ENCODE measurements at places on chromosomes 2 and 18. TPM values are rescaled to one million over a fixed set of nuclear protein-coding genes. Genes with fewer than 3 reads are reported as not detected.

Gene WDPCP
- 2.7 TPM for polyA plus RNA-seq

Gene CPLX4
- not detected for polyA plus RNA-seq

Gene FN1
- 133 TPM for polyA plus RNA-seq

Gene CFC1
- 4.9 TPM for polyA plus RNA-seq

Gene ZSWIM2
- polyA plus RNA-seq: not detected

Gene IHH
- 0.17 TPM for polyA plus RNA-seq

Gene DSG1
- polyA plus RNA-seq: not detected

Gene ANKRD44
- polyA plus RNA-seq: 5.0 TPM

Gene FBLN7
- polyA plus RNA-seq: 0.95 TPM

Gene CYBRD1
- polyA plus RNA-seq: 45.6 TPM

Gene C1QL2
- polyA plus RNA-seq: not detected

Gene APCDD1
- polyA plus RNA-seq: 13.1 TPM

Gene KDSR
- 36.7 TPM for polyA plus RNA-seq

Gene SCN2A
- polyA plus RNA-seq: 3.5 TPM

Gene VSNL1
- 36.4 TPM for polyA plus RNA-seq

Gene NFE2L2
- 87.6 TPM for polyA plus RNA-seq

Gene IL36A
- not detected for polyA plus RNA-seq

Gene LINC00305
- polyA plus RNA-seq: not detected

Gene C2orf92
- 50.0 TPM for polyA plus RNA-seq

Gene SLC23A3
- polyA plus RNA-seq: 0.84 TPM

Gene ANKRD30BL
- polyA plus RNA-seq: 0.13 TPM

Gene OBSL1
- polyA plus RNA-seq: 427 TPM

Gene CHST9
- 0.07 TPM for polyA plus RNA-seq

Gene STEAP3
- polyA plus RNA-seq: 4.1 TPM

Gene TUBB8B
- polyA plus RNA-seq: not detected

Gene UCN
- polyA plus RNA-seq: 14.9 TPM

Gene CDK15
- polyA plus RNA-seq: 0.80 TPM

Gene HS1BP3
- polyA plus RNA-seq: 29.2 TPM

Gene KIAA2012
- not detected for polyA plus RNA-seq

Gene ASXL2
- 1.4 TPM for polyA plus RNA-seq

Gene CCDC68
- 3.6 TPM for polyA plus RNA-seq

Gene TMEM131
- 37.0 TPM for polyA plus RNA-seq

Gene SKOR2
- not detected for polyA plus RNA-seq

Gene UBE2E3
- polyA plus RNA-seq: 84.8 TPM

Gene CDH2
- polyA plus RNA-seq: 15.4 TPM

Gene SLC11A1
- polyA plus RNA-seq: 6.3 TPM

Gene TLX2
- polyA plus RNA-seq: 3.2 TPM

Gene TXNDC2
- polyA plus RNA-seq: 0.22 TPM

Gene CROCC2
- not detected for polyA plus RNA-seq

Gene MLPH
- polyA plus RNA-seq: 3.0 TPM

Gene PPM1B
- 12.2 TPM for polyA plus RNA-seq

Measured in adrenal gland (tissue), 19 donors.